ENCODE measurements at places on chromosomes 3 and 15.

DNA sequence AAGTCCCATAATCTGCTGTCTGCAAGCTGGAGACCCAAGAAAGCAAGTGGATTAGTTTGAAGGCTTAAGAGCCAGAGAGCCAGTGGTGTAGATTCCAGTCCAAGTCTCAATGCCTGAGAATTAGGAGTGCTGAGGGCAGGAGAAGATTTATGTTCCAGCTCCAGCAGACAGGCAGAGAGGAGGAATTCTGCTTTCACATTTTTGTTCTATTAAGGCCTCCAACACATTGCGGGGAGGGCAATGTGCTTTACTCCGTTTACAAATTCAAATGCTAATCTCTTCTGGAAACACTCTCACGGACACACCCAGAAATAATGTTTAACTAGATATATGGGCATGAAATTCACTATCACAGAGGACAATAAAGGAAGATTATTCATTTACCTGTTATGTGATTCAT lies 54.0 kb downstream of the DPH6 start:
- DNase-seq: no peak

- DNase-seq: no peak
Measured at GRCh38 chr3:189727898-189728297, 96.7 kb downstream of the TP63 start.

DNA sequence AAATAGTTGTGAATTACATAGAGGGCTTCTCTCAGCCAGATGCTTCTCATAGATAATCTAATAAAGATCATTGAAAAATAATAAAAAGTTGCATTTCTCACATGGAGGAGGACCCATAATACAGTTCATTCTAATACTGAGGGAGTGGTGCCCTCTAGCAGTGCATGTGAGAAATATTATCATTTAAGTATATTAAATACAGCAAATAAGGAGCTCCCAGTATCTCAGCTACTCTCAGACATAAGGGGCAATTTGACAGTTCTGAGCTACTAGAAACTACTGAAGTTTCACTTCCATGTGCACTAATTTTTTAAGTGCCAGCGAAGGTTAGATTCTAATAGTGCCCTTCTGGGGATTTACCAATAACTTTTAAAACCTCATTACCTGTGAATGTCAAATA lies 188.3 kb downstream of the IL5RA start:
- peak; percentile 13 for DNase-seq

- DNase-seq: no peak
Measured at GRCh38 chr3:11832981-11833905, 13.4 kb downstream of the TAMM41 start.

- DNase-seq: no peak
Measured at GRCh38 chr15:92809880-92810361, 90.2 kb upstream of the CHD2 start.

DNA sequence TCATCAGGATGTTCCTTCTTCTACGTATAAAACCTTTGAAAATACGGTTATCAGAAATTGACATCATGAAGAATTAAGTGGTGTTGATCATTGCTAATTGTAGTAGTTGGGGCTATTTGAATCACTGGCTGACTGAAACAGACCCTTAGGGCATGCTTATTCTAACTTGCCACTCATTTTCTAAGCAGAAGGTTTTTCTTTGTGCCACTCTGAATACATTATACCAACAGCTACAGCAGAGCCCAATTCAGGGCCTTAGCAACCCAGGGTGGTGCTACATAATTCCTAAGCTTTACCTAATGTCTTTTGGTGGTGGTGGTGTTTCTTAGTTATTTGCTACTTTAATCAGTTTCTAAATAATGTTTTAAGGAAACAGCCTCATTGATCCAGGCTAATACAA lies 524.2 kb downstream of the NLGN1 start:
- DNase-seq: no peak

- DNase-seq: no peak
Measured at GRCh38 chr15:28101201-28101600, 2.1 kb upstream of the OCA2 start.

- no peak for DNase-seq
Measured at GRCh38 chr15:51580385-51580784, 42.2 kb downstream of the DMXL2 start.

DNA sequence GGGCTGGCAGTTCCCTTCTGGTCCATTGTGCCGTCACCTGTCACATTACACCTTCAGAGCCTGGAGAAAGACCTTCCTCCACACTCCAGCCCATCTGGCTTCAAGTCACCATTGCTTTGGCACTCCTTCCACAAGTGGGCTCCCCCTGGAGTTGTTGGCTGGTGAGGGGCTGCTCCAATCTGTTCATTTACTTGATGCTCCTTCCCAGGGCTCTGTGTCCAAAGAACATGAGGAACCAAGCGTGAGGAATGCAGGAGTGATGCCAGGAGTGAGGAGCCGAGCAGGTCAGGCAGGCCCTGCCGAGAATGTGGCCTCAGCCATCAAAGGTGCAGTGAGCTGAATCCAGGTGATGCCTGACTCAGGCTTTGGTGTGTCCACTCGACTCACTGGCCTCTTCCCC lies 57.2 kb downstream of the OXNAD1 start:
- no peak for DNase-seq

DNA sequence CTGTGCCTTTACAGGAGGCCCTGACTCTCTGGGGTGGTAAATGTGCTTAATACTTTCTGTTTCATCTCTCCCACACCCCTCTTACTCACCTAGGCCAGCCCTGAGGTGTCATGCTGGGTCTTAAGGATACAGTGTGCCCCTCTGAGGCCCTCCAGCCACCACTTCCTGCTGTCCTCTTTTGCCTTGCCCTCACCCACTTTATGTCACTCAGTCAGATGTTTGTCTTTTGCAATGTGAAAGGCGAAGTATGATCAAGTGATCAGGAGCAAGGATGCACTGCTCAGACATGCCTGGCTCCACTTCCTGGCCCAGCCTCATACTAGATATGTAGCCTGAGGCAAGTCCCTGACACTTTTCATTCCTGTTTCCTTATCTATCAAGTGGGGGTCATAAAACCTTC lies 339.0 kb upstream of the NR2E3 start:
- no peak for DNase-seq

DNA sequence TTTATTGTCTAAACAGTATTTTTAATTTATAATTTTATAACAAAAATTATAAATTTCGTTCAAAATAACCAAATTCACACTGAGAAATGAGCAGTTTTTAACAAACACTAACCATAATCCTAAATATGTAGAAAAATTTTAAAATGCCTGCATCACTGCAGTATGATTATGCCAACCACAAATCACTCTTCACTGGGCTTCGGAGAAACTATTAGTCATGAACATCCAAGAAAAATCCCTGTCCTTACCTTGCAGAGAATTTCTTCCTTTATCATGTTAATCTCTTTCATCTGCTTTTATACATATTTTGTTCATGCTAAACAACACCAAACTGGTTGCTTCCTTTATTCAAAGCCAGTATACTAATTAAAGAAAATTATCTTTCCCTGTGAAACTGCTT lies 511.0 kb upstream of the ALCAM start:
- DNase-seq: no peak

- DNase-seq: no peak
Measured at GRCh38 chr3:171285287-171285686, 174.9 kb downstream of the TNIK start.

- no peak for DNase-seq
Measured at GRCh38 chr3:132090921-132091320, 56.1 kb upstream of the CPNE4 start.

- no peak for DNase-seq
Measured at GRCh38 chr3:106114220-106114619, 245.4 kb upstream of the CBLB start.

- no peak for DNase-seq
Measured at GRCh38 chr15:74167891-74168331, 5.6 kb upstream of the ISLR start.

DNA sequence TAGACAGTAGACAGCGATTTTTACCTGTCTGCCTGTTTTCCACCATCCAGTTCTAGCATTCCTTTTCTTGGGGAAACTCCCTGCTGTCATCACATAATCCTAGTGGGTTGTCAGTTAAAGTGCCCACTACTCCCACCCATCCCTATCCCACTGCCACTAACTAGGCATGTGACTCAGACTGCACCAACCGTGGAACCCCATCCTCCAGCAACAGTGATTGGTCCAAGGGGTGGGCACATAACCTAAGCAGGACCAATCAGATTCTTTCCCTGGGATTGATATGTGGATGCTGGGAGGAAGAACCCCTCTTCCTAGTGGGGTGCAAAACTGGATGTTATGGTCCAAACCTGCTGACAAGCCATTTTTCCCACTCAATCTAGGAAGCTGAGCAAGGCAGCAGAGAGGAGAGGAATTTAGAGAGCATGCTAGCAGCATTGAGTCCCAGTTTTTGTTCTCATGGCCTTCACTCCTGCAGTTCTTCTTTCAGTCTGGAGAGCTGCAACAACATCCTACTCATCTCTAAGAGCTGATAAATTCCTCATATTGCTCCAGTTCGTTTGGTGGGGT lies 3.9 kb upstream of the INSYN1 start:
- DNase-seq: no peak

- no peak for DNase-seq
Measured at GRCh38 chr3:85571835-85572234, 613.0 kb downstream of the CADM2 start.

DNA sequence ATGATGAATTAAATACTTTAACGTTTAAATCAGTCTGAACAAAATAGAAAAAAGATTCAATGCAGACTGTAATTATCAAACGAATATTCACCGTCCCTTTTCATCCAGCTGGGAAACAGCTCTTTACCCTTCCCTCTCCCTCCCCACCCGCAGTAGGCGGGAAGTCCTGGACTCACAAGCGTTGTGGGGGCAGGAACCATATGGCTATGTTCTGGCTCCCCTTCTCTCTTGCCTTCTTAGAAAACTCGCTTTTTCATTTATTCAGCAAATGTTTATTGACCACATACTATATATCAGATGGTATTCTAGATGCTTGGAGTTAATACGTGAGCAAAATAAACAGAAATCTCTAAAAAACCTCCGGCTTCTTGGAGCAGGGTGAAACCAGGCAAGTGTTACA lies 715 bp upstream of the SCAPER start:
- no peak for DNase-seq

DNA sequence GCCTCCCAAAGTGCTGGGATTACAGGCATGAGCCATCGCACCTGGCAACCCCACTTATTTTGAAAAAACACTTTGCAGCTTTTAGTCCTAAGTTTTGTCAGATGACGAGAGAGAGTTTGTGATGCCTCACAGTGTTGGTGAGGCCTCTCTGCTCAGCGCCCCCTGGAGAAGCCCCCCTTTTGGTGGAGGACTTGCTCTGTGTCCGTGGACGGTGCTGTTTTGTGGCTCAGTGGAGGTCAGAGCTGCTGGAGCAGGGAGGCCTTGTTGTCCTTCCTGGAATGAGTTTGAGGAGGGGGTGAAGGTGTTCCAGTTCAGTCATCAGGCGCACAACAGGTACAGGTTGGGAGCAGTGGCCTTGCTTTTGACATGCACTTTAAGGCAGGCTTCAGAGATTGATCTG lies 58.0 kb downstream of the PGPEP1L start:
- no peak for DNase-seq

- no peak for DNase-seq
Measured at GRCh38 chr3:197847866-197848401, 56.9 kb downstream of the LRCH3 start.

DNA sequence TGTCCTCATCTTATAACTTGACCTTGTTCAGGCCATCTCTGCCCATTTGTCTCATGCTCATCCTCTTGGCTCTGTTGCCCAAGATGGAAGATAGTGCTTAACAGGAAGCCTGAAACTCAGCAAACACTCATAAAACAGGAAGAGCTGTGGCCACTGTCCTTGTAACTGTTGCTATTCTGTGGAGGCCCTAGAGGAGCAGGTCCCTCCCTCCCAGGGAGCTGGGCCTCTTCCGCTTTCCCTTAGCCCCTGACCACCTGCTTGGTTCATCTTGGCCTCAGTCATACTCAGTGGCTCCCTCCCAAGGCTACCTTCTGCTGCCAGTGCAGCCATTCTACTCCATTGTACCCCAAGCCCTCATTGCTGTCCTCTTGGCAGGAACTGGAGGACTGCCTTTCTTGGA lies 3.5 kb downstream of the MAPKAPK3 start:
- no peak for DNase-seq

GRCh38 chr3:58052373-58053273 lies 44.4 kb downstream of the FLNB start:
- DNase-seq: no peak

- no peak for DNase-seq
Measured at GRCh38 chr15:29071232-29071881, 185.6 kb downstream of the APBA2 start.

- DNase-seq: no peak
Measured at GRCh38 chr3:37375184-37376127, 201.1 kb upstream of the LRRFIP2 start.

- no peak for DNase-seq
Measured at GRCh38 chr3:101036213-101036618, 43.0 kb upstream of the ABI3BP start.

GRCh38 chr3:184791171-184791570 lies 20.8 kb upstream of the VPS8 start:
- DNase-seq: no peak

All from NCI-H1694 (cell line).